ENCODE measurements at places on chromosomes 13 and 19.

DNA sequence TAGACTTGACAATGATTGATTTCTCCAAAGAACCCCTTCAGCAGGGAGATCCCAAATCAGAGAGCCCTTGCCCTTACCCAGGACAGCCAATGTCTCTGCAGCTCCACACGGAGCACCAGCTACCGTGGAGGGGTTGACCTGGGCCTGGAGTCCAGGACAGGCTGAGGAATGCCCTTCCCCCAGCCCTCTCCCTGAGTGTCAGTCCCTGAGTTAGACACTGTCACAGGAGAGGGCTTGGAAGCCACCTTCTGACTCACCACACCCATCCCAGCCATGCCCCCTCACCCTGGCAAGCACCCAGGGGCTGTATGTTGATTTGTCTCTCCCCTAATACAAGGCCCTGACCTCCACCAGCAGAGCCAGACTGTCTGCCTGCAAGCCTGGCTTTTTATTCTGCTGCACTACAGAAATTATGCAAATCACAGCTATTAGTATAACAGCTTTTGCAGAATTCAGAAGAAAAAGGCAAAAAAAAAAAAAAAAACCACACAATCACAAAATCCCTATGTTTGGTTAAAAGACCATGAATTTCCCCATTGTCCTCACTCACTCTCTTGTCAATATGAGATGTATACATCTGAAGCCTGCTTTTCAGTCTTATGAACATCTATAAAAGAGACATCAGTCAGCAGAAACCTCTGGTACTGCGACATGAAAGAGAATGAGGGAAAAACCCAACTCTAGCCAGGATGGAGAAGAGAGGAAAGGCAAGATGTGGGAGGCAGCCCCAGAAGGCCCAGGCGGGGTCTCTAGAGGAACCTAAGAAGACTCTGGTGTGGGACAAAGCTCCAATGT, 240.7 kb downstream of the UQCRFS1 start:
- no peak for DNase-seq

DNA sequence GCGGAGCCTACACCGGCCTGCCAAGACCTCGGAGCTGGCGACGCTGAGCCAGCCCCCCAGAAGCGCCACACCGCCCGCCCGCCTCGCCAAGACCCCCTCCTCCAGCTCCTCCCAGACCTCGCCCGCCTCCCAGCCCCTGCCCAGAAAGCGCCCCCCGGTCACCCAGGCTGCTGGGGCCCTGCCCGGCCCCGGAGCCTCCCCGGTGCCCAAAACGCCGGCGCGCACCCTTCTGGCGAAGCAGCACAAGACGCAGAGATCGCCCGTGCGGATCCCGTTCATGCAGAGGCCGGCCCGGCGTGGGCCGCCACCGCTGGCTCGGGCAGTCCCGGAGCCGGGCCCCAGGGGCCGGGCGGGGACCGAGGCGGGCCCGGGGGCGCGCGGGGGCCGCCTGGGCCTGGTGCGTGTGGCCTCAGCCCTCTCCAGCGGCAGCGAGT, 10.2 kb downstream of the C19orf25 start:
- peak; percentile 49 for DNase-seq

GRCh38 chr13:80276371-80277289, 64.3 kb downstream of the SPRY2 start:
- peak; percentile 7 for DNase-seq

- no peak for DNase-seq
Observed at GRCh38 chr13:62305756-62306155, 890.1 kb upstream of the PCDH20 start.

GRCh38 chr19:44529536-44529935, at the start of gene CEACAM20:
TSS of gene CEACAM20 (minus strand) at chr19:44529675. CDS start at chr19:44529509, 166 bp downstream.
- no peak for DNase-seq

DNA sequence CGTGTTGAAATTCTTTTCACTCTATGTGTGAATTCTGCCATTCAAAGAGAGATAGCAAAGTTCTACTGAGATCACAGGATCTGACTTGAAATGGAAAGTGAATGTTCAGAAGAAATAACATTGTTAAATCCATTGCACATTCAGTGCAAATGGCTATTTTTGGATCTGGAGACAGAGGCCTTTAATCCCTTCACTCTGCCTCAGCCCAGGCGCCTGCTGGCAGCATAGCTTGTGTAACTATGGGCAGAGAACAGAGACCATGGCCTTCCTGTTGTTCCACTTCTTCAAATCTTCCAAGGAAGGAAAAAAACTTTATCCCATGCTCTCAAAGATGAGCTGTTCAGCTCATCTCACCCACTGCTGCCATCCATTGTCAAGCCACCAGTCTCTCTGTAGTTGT, 265.4 kb downstream of the LMO7 start:
- no peak for DNase-seq

GRCh38 chr13:35872369-35872768, 258.8 kb downstream of the DCLK1 start:
- no peak for DNase-seq

Data from fibroblast of mammary gland (primary cell).